ENCODE measurements at places on chromosomes 1 and 21.

DNA sequence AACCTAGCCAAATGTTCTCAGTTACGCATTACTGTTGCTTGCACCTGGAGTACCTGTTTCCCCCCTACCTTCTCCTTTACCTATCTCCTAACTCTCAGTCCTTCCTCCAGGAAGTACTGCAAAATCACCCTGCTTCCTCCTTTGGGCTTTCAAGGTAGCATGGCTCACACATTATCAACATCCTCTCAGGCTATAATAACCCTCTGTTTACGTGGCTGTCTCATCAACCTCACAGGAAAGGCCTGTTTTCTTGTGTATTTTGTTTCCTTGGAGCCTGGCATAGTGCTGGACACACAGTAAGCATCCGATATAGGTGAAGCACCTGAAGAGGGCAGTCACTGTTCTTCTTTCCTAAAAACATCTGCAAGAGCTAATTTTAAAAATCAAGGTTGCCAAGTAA, 32.7 kb upstream of the ANGPTL7 start:
- no peak for DNase-seq

- no peak for DNase-seq
These were observed at the start of gene TNNT2 for GRCh38 chr1:201377611-201378092. TNNT2 (minus strand) TSS chr1:201377680; CDS start chr1:201373254, 4,426 bp downstream.

- no peak for DNase-seq
These were observed 13.6 kb downstream of the WDR4 start for GRCh38 chr21:42865776-42866160.

DNA sequence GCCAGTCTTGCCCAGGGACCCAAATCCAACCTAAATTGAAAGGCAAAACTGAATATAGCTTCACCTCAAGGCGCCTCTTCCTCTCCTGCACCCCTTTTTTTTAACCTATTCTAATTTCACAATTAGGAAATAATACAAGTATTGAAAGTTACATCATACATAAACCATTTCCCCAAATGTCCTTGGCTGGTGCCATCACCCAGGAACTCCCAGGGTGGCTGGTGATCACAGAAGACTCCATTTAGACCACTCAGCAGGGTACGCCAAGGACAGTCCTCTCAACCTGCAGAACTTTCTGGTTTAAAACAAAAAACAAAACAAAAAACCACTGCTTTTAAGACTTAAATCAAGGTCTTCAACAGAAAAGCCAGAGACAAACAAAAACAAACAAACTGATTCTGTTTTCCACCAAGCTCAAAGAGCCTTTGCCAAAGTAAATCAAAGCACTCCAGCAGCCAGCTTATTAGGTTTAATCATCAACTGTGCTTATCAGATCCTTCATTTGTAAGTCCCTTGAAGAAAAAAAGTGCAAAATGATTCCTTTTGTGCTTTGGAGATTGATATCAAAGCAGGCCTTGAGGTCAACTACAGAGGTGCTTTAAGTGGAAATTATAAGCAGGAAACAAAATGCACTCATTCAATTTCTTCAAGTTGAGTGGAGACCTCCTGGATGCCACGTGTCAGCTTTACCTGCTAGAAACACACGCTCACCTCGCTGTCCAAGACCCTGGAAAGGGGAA, 113.0 kb downstream of the ETS2 start:
- no peak for DNase-seq

DNA sequence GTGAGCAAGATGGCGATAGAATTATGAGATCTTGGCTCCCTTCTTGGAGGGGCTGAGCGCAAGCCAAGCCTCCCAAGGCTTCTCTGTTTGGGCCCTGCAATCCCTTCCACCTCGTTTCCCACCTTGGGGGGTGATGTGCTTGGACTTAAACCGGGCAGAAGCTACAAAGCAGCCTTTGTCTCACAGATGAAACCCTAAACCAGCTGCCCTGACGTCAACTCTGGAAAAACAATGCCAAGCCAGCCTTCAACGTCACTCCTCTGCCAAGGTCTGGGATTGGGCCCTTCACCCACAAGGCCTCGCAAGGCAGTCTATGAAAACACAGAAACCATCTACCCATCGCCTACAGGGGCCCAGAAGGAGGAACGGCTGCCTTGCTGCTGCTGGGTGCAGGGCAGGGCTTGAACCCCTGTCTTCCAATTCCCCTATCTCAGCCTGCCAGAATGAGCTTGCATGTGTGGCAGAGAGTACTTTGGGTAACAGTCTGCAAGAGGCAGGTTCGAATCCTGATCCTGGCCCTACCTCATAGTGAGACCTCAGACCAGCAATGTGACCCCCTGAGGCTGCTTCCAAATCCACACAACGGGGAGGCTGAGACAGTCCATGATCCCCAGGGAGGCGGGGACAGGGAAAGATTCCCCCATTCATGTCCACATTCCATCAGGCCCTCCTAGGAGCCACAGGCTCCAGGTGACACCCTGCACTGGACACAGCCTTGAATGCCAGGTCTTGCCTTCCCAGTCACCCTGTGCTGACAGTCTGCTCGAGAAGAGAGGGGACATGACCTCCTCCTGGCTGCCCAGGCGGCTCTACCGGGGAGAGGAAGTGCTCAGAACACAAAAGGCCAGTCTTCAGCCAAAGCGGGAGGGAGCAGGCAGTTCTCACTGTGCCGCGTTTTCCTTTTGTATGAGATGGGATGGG, 15.0 kb downstream of the IFFO2 start:
- no peak for DNase-seq

DNA sequence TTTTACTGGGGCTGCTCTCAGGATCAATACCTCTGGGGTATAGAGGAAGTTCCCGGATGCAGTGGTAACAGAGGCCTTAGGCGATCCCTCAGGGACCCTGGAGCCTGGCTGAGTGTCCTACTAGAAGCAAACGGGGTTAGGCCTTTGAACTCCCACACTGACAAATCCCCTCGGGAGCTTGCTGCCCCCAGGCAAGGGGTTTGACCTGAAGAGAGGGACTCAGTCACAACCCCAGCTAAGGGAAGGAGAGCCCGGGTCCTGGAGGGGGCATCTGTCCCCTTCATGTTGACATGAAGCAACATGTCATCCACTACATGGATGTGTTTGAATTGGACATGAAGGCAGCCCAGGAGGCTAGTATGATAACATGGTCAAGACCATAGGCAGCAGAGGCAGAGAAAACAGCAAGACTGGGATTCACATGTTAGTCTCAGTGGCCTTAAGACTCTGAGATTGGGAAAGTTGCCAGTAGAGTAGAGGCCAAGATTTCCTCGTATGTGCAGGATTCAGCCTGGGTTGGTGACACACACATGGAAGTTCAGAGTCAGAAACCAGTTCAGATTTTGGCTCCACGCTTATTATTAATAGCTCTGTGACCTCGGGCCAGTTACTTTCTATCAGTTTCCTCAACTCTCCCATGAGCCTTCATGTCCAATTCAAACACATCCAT, 101.5 kb downstream of the KCNN3 start:
- no peak for DNase-seq

DNA sequence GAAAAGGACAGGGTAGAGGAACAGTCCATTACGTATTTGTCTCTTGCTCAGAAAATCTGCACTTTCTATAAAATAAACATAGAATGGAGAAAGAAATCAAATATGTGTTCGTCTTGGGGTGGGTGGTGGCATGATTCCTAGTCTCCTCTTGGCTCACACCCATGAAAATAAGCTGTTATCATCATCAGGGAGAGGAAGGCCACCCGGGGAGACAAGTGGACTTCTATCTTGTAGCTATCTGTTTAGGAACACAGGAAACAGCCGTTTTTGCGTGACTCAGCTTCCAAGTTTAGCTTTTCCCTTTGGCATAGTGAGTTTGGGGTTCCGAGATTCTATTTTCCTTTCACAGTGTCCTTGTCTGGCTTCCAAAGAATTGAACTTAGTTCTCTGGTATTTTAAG, 622.3 kb downstream of the PTPRU start:
- no peak for DNase-seq

All from GM10248 (cell line).